ENCODE measurements at places on chromosomes 3 and 15.

- no peak for DNase-seq
Measured at GRCh38 chr3:45933591-45933990, 9.7 kb upstream of the CXCR6 start.

- DNase-seq = no peak
Measured at GRCh38 chr3:51934991-51935885, 6.5 kb downstream of the RRP9 start.

GRCh38 chr3:183958226-183958625, 59.5 kb downstream of the ABCC5 start:
- no peak for DNase-seq

DNA sequence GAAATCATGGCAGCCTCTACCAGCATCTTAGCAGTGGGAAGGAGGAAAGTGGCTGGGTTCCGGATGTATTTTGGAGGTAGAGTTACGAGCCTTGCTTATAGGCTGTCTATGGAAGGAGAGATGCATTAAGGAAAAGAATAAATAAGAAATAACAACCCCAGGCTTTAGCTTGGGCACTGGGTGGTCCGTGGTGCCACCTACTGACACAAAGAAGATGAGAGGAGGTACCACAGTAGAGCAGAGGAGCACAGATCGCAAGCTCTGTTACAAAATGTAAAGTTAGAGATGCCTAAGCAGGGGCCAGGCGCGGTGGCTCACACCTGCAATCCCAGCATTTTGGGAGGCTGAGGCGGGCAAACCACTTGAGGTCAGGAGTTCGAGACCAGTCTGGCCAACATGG, 74.8 kb downstream of the TMEM39A start:
- DNase-seq = no peak

All from GM12864 (cell line).